ENCODE measurements at places on chromosomes 11 and 22.

GRCh38 chr11:71305041-71305440 is 52.7 kb upstream of the SHANK2 start:
- no peak for DNase-seq

DNA sequence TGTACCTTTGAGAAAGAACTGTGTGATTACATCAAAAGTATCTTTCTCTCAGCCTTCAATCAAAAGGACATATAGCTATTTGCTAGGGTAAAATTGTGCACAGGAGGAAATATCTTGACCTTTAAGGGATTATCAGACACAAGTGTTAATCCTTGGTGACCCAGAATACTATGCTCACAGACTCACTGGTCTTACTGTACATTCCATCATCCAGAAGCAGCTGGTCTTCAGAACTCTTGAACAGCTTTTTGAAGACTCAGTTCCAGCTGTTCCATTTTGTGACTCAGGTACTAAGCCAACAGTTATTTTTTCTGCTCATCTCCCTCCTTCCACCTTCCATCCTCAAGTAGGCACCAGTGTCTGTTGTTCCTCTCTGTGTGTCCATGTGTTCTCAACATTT is 19.8 kb downstream of the ZBED5 start:
- no peak for DNase-seq

GRCh38 chr11:68974421-68975194 is 6.2 kb downstream of the MRGPRD start:
- DNase-seq, result peak; percentile 4

DNA sequence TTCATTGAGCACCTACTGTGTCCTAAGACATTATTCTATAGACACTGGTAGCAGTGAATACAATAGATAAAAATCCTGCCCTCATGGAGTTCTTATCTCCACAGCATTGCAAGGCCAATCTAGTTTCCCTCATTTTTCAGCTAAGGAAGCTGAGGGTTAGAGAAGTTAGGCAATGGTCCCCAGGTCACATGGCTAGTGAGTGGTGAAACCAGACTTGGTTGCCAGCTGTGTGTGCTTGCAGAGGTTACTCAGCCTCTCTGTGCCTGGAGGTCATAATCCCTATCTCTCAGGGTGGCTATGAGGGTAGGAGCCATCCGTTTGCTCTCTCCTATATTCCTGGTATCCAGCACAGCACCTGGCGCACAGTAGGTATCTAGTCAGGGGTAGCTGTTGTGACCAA is 147.7 kb upstream of the SEZ6L start:
- no peak for DNase-seq

DNA sequence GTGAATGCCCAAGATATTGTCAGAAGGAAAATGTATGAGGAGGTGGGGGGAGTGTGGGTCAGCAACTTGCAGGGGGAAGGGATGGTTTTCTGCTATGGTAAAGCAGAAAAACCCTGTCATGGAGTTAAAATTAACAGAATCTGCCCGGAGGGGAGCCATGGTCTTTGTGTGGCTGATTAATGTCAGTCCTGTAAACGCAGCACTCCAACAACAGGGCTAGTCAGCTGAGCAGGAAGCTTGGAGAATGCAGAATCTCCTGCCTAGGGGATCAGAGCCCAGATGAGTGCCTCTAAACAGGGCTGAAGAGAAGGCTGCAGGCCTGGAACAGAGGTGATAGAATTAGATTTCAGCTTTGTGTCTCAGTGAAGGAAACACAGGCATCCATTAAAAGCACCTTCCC is 140.9 kb upstream of the MTNR1B start:
- DNase-seq, result peak; percentile 16

DNA sequence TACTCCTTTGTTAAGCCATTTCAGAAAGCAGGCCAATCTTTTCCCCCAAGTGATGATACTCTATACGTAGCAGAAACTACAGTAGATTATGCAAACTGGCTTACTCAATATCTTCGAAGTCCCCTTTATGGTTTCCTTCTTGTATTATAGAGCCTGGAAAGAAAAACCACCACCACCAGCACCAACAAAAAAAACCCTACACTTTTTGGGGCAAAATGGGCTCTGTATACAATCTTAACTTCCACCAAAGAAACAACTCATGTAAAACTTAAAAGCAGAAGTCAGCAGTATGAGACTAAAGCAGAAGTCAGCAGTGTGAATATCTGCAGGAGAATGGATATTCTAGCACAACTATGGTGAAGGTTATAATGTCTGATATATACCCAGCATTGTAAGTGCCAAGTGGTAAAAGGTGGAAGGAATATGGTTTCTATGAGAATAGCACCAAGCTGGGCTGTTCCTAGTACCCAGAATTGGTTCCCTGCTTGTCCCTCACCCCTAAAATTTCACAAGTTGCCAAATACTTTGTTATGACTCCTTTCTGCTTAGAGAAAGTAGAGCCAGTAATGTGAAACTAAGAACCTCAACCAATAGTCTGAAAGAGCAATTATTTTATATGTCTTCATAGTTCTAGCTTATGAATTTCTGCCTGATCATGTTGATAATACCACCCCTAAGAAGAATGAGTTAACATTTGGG is 252.1 kb downstream of the SBF2 start:
- no peak for DNase-seq

DNA sequence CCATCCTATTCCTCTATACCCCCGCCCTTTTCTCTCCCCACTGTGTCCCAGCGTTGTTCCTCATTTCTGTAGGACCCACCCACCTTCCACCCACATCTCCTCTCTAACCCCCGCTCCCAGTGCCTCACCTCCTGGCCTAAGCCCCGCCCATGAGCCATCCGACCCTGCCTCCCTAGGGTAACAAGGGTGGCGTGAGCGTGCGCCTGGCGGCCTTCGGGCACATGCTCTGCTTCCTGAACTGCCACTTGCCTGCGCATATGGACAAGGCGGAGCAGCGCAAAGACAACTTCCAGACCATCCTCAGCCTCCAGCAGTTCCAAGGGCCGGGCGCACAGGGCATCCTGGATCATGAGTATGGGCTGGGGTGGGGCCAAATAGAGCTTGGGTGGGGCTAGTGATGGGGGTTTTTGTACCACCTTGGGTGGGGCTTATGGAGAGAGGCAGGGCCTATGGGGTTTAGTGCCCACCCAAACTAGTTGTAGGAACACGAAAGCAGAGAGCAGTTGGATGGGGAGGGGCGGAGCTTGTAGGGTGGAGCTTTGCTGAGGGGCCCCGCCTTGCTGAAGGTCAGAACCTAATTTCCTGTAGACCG is 4.5 kb downstream of the INPP5J start:
- no peak for DNase-seq

GRCh38 chr11:93984196-93984567 is 37.0 kb upstream of the HEPHL1 start:
- no peak for DNase-seq

GRCh38 chr11:68574308-68574707 is 110.0 kb upstream of the GAL start:
- DNase-seq, result no peak

GRCh38 chr11:125162743-125163142 is 1.8 kb upstream of the PKNOX2 start:
- DNase-seq, result no peak

- peak; percentile 64 for DNase-seq
Measured at GRCh38 chr11:11977206-11977938, 31.1 kb downstream of the DKK3 start.

GRCh38 chr11:120662071-120662676 is 150.6 kb downstream of the GRIK4 start:
- no peak for DNase-seq

- DNase-seq, result no peak
Measured at GRCh38 chr22:40137132-40137531, 40.6 kb upstream of the TNRC6B start.

DNA sequence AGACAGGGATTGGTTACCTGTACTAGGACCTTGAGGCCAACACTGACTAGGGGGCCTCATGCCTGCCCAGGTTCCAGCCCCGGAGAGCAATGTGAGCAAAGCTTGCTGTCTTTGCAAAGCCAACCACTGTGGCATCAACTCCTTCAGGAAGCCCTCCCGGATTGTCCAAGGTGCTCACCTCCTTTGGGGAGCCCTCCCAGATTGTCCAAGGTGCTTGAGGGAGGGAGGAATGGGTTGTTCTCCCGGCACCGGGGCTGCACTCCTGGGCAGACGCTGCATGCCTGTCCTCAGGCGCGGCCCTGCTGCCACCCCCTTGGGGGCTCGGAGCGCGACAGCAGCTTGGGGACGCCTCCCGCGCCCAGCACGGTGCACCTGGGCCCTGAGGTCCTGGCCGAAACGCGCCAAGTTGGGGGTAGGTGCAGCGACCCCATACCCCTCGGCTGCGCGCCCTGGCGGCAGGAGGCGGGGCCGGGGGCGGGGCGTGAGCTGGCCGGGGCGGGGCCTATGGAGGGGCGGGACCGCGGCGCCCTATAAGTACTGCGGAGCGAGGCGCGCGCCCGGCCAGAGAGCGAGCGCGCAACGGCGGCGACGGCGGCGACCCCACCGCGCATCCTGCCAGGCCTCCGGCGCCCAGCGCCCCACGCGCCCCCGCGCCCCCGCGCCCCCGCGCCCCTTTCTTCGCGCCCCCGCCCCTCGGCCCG is at the start of gene CD81:
Gene CD81 (plus strand): TSS at position 560 of the 701 bp plus-strand sequence. CDS start 240 bp downstream, outside the sequence.
- peak; percentile 82 for DNase-seq

- no peak for DNase-seq
Measured at GRCh38 chr11:120219938-120220746, 9.3 kb downstream of the OAF start.

DNA sequence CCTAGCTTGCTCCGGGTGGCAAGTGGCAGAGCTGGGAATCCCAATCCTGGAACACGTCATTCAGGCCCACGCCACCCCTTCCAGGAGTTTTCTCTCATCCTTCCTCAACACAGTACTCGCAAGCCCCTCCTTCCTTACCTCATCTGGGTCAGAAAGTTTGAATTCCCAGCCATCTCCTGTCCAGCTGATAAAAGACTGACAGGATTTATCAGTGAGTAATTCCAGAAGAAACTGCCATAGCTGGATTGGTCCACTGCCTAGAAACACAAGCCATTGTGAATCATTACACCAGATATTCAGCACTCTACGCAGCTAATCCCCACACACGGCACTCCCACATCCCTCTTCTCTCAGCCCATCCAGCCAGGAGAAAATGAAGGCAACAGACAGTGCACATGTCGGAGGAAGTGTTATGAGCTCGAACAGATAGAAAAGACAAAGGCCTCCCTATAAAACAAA is 124.0 kb downstream of the ETS1 start:
- DNase-seq, result peak; percentile 66

GRCh38 chr22:46105494-46106278 is 44.6 kb upstream of the PPARA start:
- peak; percentile 76 for DNase-seq

GRCh38 chr22:49691256-49691655 is 136.4 kb downstream of the BRD1 start:
- DNase-seq, result no peak

DNA sequence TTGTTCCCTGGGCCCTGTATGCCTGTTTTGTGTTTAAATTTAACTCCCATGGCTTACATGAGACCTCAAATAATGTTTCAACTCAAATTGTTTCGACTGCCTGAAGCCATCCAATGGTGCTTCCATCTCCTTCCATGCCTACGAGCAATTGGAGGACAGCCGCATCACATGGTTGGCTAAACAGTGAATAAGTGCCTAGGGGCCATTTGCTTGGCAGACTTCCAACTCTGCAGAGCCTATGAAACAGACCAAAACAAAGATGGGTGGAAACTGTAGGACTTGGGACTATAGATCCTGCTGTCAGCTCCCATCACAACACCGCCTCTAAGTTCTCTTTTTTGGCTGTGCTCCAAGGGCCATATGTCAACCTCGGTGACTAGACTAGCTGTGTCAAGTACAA is 84.1 kb downstream of the PARVA start:
- peak; percentile 13 for DNase-seq

GRCh38 chr22:33389936-33390335 is 331.8 kb upstream of the SYN3 start:
- DNase-seq, result no peak

DNA sequence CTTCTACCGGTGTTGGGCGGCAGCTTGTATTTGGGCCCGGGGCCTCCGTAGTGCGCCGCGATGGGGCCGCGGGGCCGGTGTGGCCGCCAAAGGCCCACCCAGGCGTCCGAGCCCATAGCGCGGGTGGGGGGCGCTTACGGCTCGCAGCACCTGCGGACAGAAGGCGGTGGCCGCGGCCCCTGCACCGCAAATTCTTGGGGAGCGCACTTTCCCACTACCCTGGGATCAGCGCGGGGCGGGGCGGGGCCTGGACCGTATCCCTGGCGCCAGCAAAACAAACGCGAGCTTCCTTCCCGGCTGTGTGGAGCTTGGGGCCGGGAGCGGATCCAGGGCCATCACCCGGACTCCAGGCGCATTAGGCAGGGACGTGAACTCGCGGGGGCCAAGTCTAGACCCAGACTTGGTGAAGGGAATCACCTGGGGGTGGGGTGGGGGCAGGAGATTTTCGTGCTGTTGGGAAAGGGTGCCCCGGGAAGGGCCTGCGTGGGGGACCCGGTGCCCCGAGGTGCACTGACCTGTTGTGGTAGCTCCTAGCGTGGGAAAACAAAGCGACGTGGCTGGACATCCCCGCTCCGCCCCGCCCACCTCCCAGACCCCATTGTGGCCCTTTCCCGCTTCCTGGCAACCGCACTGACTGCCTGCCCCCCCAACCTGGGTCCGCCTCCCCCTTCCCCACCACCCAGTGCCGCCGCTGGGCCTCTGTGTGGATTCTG is 2.3 kb upstream of the TYMP start:
- peak; percentile 77 for DNase-seq

- DNase-seq, result no peak
Measured at GRCh38 chr11:84408946-84409411, 1122.8 kb upstream of the CCDC90B start.

- DNase-seq, result peak; percentile 68
Measured at GRCh38 chr22:45688600-45689080, 17.0 kb downstream of the ATXN10 start.
